Head of caudate nucleus (tissue), 42 donors: ENCODE measurements at places on chromosomes 3 and 15.

DNA sequence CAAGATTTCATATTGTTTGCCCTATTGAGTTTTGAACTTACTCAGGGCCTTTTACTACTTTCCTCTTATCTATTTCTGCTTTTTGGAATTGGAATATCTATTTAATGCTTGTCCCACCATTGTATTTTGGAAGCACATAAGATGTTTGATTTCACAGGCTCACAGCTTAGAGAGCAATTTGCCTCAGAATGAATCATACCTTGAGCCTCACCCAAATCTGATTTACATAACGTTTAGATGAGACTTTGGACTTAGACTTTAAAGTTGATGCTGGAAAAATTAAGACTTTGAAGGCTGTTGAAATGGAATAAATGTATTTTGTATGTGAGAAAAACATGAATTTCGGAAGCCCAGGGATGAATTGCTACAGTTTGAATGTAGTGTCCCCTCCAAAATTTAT, 458.9 kb downstream of the CNTN6 start:
- no peak for DNase-seq

GRCh38 chr3:10855871-10856662, 40.0 kb downstream of the SLC6A11 start:
- no peak for DNase-seq

- no peak for DNase-seq
Measured at GRCh38 chr3:139930211-139930610, 4.8 kb upstream of the CLSTN2 start.

DNA sequence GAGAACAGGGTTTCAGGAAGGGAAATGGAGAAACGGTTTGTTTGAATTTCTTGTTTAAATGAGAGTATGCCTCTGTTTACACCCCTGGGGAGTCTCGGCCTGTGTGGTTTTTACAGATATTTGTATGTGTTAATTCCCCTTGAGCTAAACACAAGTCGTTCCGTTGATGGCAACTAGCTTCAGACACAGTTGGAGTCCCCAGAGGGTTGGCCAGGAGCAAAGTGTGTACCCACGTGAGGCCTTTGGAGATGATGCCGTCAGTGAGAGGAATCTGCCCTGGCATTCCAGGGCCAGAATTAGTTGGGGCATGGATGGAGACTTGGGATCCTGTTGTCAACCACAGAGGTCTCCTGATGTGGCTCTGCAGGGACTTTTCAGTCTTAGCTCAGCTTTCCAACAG, 44.0 kb downstream of the CEMIP start:
- no peak for DNase-seq

GRCh38 chr15:39549912-39550311, 31.0 kb upstream of the THBS1 start:
- no peak for DNase-seq

- no peak for DNase-seq
Measured at GRCh38 chr3:135460273-135460672, 505.3 kb upstream of the PPP2R3A start.

GRCh38 chr15:72139667-72140066, 21.5 kb downstream of the SENP8 start:
- DNase-seq, result no peak

- no peak for DNase-seq
Measured at GRCh38 chr15:50137893-50138292, 18.9 kb upstream of the ATP8B4 start.

DNA sequence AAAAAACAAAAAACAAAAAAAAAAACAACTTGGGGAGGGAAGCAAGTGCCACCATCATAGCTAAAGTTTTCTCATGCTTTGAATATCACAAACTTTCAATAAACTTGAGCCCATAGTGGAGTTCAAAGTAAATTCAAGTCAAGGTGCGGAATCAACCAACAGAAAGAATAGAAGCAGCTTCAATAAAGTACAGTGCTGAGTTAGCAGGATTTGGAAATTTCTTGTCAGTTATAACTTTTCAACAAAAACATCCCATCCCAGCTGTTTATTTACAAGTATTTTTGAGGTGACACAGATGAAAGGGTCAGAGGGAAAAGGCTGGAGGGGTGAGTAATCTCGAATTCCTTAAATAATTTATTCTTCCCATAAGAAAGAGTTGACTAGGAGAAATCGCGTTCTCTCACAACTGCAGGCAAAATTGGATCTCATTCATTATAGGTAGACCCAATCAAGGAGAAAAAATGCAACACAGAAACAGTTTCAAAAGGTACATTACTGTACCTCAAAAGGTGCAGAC, 477.4 kb upstream of the RASGRP1 start:
- no peak for DNase-seq
